ENCODE measurements at places on chromosomes 7 and 10. TPM values are rescaled to one million over a fixed set of nuclear protein-coding genes. Genes with fewer than 3 reads are reported as not detected.
A peak's percentile ranks its signal among the peaks of the same experiment; 100 is the strongest.

- H3K4me3 ChIP-seq: peak within 1 kb of the TSS; percentile 100
- peaks cover 4% of the 10 kb centered on the region for H3K4me1 ChIP-seq
- peak; percentile 67 for DNase-seq
- peaks cover 33% of the 10 kb centered on the region for H3K27me3 ChIP-seq
- H3K36me3 ChIP-seq: no peaks in the 10 kb centered on the region
Measured at GRCh38 chr7:120272701-120273475, at the start of gene KCND2. Gene KCND2 (plus strand): TSS chr7:120273175.

The HTR5A gene
- not detected for total RNA-seq

GRCh38 chr10:60809157-60809556, 30.9 kb downstream of the CDK1 start:
- H3K36me3 ChIP-seq: no peaks in the 10 kb centered on the region
- H3K27ac ChIP-seq: no peak overlapping the region
- H3K4me1 ChIP-seq: peaks cover 17% of the 10 kb centered on the region
- H3K27me3 ChIP-seq: no peaks in the 10 kb centered on the region
- no peak overlapping the region for H3K4me3 ChIP-seq
- no peak for DNase-seq

DNA sequence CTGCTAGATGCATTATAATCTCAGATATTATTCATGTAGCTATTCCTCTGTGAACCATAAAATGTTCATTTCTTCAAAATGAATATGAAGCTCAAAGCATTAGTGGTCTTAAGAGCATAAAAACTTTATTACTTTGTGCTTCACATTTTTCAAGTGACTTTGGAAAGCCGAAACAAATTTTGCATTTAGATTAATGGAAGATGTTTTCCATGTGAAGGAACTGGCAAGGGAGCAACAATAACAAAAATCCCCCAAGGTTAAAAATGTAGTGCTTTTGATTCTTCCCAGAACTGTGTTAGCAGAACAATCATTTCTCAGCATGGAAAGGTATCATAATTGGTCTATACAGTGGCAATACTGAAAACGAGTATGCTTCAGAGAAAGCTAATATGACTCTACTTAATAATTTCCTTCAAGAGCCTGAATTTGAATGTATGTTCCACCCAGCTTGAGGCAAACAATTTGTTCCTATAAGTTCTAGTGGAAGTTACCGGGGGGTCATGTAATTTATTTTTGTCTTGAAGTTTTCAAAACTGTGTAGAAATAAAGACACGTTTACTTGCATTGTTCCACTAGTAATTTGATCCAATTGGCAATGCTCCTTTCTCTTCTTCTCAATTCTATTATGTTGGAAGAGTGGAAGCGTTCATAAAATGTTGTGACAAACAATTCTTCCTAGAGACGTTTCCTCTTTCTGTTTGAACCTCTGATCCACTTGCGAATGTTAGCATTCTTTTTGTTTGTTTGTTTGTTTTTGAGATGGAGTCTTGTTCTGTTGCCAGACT, 665.4 kb downstream of the AUTS2 start:
- no peak overlapping the region for H3K27ac ChIP-seq
- H3K4me3 ChIP-seq: no peak overlapping the region
- DNase-seq: no peak

The AOAH gene
- total RNA-seq: 0.92 TPM

DNA sequence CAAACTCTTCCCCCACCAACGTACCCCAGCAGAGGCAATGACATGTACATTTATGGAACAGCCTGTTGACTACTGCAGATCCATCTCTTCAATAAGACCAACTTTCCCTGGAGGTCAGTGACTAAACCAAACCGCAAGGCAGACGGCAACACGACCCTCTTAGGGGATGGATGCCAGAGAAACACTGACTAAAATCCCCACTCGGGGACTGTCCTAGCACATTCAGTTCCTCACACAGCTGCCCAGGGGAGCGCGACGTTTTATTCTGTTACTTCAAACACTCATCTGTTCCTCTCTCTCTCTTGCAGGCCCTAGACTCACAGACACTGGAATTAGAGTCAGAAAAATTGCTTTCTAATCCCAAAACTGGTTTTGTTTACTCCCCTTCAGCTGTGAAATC, 146.5 kb upstream of the PRSS1 start:
- H3K27ac ChIP-seq: no peak overlapping the region
- H3K4me1 ChIP-seq: no peaks in the 10 kb centered on the region
- H3K36me3 ChIP-seq: no peaks in the 10 kb centered on the region
- no peak for DNase-seq
- H3K4me3 ChIP-seq: no peak overlapping the region

The SERPINE1 gene
- total RNA-seq: 1.5 TPM

The PRPS1L1 gene
- total RNA-seq: not detected

DNA sequence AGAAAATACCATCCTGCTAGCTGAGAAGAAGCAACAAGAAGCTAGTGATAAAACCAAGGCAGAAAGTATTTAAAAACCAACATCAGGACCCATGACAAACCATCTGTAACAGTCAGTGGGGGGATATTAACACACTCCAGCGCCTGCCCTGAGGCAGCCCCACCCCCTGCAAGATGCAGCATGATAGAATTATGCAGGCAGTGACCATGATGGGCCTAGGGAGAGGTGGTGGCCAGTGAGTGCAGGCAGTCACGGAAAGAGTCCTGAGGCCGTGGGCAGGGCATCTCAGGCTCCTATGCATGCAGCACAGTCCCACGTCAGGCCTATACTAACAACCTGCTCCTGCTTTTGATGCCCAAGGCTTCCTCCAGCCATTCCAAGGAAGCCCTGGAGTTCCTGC, 686.9 kb downstream of the GRID1 start:
- no peak overlapping the region for H3K4me3 ChIP-seq
- peaks cover 4% of the 10 kb centered on the region for H3K27me3 ChIP-seq
- no peaks in the 10 kb centered on the region for H3K36me3 ChIP-seq
- no peak overlapping the region for H3K27ac ChIP-seq

- no peak overlapping the region for H3K27ac ChIP-seq
- H3K4me3 ChIP-seq: no peak overlapping the region
- H3K27me3 ChIP-seq: no peaks in the 10 kb centered on the region
- no peak for DNase-seq
Measured at GRCh38 chr10:5540080-5540479, 15.3 kb downstream of the CALML3 start.

- H3K27ac ChIP-seq: no peak overlapping the region
- DNase-seq: no peak
- H3K36me3 ChIP-seq: peaks cover 9% of the 10 kb centered on the region
- no peaks in the 10 kb centered on the region for H3K4me1 ChIP-seq
- no peak overlapping the region for H3K4me3 ChIP-seq
- H3K27me3 ChIP-seq: no peaks in the 10 kb centered on the region
Measured at GRCh38 chr7:4851459-4852422, 10.1 kb downstream of the PAPOLB start.

GRCh38 chr10:10699427-10699826, 318.2 kb upstream of the CELF2 start:
- H3K27me3 ChIP-seq: no peaks in the 10 kb centered on the region
- no peaks in the 10 kb centered on the region for H3K36me3 ChIP-seq
- no peak for DNase-seq
- no peaks in the 10 kb centered on the region for H3K4me1 ChIP-seq
- H3K27ac ChIP-seq: no peak overlapping the region
- no peak overlapping the region for H3K4me3 ChIP-seq

GRCh38 chr7:107048783-107049418, 4.4 kb downstream of the PRKAR2B start:
- peaks cover 9% of the 10 kb centered on the region for H3K27me3 ChIP-seq
- peaks cover 3% of the 10 kb centered on the region for H3K36me3 ChIP-seq
- peaks cover 16% of the 10 kb centered on the region for H3K4me1 ChIP-seq
- DNase-seq: no peak

GRCh38 chr7:37430171-37430570, 18.5 kb downstream of the ELMO1 start:
- DNase-seq: no peak
- no peak overlapping the region for H3K4me3 ChIP-seq
- H3K4me1 ChIP-seq: peaks cover 10% of the 10 kb centered on the region

DNA sequence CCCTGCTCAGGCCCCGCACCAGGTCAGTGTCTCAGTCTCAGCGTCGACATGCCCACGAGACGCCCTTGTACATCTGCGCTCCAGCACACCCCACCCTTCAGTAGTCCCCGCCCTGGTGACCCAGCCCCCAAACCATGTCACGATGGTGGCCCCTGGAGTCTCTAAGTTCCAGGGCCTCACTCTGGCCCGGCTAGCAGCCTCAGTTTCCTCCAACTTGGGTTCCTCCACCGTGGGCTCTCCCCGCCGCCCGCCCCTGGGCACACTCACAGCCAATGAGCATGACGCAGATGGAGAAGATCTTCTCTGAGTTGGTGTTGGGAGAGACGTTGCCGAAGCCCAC, 27.0 kb downstream of the KCNH2 start:
- no peak overlapping the region for H3K27ac ChIP-seq
- no peaks in the 10 kb centered on the region for H3K27me3 ChIP-seq
- DNase-seq: no peak
- no peak overlapping the region for H3K4me3 ChIP-seq

- H3K36me3 ChIP-seq: peaks cover 5% of the 10 kb centered on the region
- DNase-seq: no peak
- H3K4me1 ChIP-seq: peaks cover 16% of the 10 kb centered on the region
- H3K27ac ChIP-seq: no peak overlapping the region
Measured at GRCh38 chr7:3928727-3929515, 627.9 kb downstream of the SDK1 start.

DNA sequence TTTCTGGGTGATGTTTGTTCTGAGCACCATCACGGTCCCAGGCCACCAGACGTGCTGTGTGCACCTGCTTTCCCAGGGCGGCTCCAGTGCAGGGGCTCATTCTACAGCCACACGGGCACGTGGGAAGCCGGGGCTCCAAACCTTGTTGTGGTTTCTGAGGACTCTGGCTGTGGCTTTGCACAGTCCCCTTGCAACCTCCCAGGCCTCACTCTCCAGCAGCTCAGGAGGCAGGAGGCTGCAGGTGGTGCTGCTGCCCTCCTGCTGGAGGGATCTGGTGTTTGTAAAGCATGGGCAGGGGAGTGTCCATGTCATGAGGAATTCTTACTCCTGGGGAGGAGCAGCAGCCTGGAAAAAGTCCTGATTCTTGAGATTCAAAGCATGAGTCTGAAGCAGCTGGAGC, 54.3 kb downstream of the INSYN2A start:
- H3K27me3 ChIP-seq: no peaks in the 10 kb centered on the region
- DNase-seq: no peak
- H3K4me3 ChIP-seq: no peak overlapping the region
- H3K27ac ChIP-seq: no peak overlapping the region

The ZNF365 gene
- 0.63 TPM for total RNA-seq

DNA sequence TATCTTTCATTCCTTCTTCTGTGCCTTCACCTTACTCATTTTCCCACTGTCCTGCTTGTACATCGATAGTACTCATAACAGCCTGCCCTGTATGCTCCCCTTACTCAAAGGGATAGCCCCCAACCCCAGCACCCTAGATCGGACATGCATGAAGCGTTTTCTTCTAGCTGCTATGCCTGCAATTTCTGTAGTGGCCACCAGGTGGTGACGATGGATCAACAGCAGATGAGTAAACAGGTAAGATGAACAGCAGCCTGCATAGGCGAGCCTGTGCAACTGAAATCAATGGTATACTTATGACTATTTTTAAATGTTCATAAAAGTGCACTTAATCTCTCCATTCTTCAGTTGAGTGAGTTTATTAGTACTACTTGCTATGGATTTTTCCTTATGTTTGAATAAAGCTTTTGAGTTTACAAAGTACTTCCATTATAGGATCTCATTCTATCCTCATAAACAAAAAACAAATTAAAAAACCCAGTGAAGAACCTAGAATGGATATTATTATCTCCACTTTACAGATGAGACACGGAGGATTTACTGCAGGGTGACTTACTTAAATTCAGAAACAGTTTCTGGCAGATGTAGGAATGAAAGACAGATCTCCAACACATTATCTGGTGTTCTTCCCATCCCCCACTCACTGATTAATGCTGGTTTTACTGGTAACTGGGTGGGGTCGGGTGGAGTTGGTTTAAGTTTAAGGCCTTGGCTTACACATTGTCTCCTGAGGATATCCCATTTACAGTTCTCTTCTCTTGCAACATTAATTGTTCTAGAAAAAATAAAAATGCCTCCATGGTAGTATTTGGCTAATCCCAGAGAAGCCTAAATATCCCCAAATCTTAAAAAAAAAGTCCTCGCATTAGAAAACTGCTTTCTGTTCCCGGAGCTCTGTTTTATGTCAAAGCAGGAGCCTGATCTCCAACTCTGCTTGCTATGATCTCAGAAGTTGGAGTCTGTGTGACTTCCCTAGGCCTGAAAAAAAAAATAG, 222.1 kb downstream of the GLI3 start:
- peak overlapping the region; percentile 50 for H3K27ac ChIP-seq
- H3K4me1 ChIP-seq: peaks cover 57% of the 10 kb centered on the region
- no peak for DNase-seq
- H3K4me3 ChIP-seq: no peak overlapping the region
- H3K36me3 ChIP-seq: peaks cover 79% of the 10 kb centered on the region

DNA sequence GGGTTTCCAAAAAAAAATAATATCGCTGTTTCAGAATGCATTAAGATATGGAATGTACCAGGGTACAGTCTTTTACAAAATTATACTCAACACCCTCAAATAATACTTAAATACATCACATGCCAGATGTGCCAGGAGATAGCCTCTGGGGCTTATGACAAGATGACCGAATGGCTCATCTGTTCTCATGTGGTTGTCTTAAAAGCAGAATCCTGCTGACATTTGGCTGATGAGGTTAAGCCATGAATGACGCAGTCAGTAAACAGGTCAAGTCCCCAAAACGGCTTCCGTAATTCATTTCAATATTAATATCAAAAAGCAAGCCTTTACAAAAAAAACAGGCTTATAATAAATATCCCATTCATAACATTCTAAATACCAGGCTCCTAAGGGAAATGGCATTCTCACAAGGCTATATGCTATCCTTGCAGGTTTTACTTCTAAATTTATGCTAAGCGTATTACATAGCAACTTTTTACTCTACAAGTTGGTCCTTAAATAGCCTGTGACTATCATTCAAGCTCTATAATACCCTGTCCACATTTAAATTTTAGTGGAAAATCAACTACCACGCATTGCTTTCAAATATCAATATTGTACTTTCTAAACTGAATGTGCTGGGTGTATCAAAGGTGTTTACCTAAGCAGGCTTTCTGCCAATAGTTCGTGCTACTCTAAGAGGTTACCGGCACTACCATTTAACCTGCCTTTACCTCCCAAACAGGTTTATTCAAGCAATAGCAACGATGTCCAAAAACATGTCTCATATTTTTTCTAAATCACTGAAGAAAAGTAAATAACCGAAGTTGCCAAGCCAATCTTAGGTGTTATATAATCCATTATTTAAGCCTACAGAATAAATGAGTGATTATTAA, 15.6 kb downstream of the SMURF1 start:
- H3K27me3 ChIP-seq: no peaks in the 10 kb centered on the region
- H3K4me3 ChIP-seq: peak overlapping the region; percentile 18
- DNase-seq: no peak

Measured in type B pancreatic cell (in vitro differentiated cells).